Tibial artery (tissue), 4 donors: ENCODE measurements at places on chromosomes 11 and 22.

DNA sequence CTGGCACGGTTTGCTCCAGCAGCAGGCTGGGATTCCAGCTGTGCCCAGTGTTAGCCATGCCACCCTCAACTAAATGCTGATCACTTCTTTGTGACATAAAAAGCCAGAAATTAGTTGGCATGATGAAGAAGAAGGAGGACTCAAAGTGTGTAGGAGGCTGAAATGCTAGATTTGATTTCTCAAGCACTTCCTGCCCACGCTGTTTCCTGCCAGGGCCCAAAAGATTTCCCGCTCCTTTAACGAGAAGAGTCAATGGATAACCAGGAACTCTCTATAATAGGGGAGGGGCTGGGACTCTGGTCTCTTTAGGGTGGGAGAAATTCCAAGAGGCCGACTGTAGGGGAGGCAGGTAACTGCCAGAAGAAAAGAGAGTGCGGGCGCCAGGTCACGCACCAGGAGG, 26.4 kb downstream of the APOL3 start:
- DNase-seq, result no peak

DNA sequence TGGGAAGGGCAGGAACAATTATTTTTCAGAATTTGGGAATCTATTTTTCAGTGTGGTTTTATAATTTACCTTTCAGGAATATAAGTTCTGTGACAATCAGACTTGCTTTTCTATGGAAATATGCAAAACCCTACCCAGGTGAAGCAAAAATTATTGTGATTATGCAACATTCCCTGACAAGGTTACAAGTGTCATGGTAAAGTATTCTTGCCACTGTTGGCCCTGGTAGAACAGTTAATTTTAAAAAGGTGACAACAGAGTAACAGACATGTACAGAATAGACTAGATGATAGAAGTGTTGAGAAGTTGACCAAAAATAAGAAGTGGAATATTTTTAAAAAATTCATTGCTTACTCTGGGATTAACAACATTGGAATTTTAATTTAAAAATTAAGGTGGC, 29.2 kb downstream of the TRAF6 start:
- DNase-seq, result no peak

GRCh38 chr11:122791836-122792235, 46.5 kb upstream of the CRTAM start:
- peak; percentile 37 for DNase-seq

- no peak for DNase-seq
Measured at GRCh38 chr11:93935826-93936225, 85.3 kb upstream of the HEPHL1 start.

DNA sequence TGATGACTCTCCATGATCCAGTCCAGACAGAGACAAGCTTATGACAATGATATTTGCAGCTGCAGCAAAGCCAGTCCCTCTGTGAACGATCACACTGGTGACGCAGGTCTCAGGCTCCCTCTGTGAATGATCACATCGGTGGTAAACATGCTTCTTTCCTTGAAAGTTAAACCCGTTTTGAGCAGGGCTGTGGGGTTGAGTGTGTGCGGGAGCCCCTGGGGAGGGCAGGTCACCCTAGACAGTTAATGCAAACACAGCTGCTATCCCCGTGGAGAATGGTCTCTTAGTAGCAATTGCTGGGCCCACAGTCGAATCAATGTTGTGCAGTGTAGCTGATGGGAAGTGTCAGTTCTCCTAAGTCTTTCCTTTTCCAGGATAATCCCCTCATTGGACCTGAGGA, 71.0 kb upstream of the KIRREL3 start:
- DNase-seq, result no peak

DNA sequence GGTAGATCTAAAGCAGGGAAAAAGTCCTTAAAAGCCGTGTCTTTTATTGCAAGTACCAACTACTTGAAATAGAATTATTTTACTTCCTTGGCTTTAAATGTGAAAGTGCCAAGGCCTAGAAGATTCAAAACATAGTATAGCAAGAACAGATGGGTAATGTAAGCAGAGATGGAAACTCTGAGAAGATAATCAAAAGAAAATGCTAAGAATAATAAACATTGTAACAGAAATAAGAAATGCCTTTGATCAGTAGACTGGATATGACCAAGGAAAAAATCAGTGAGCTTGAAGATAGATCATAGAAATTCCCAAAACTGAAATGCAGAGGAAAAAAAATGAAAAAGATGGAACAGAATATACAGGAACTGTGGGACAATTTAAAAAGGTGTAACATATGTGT, 113.1 kb downstream of the BLID start:
- no peak for DNase-seq

DNA sequence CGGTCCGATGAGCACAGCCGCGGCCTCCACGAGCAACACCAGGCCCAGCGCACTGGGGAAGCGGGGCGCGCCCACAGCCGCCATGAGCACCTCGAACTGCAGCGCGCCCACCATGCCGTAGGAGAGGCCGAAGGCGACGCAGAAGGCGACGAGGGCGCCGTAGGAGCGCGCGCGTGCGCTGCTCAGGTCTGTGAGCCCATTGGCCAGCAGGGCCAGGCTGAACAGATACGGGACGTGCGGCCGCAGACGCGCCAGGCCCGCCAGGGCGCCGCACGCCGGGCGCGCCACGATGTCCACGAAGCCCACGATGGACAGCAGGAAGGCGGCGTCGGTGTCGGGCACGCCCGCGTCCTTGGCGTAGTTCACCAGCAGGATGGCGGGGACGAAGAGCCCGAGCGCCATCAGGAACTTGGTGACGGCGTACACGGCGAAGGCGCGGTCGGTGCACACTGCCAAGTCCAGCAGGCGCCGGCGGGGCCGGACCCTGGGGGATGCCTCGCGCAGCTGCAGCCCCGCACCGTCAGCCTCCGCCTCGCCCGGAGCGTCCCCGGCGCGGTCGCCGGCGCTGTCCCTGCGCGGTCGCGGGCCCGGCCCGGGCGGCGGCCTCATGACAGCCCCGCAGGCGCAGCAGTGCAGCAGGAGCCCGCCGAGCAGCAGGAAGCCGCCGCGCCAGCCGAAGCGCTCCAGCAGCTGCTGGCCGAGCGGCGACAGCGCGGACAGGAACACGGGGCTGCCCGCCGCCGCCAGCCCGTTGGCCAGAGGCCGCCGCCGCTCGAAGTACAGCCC, 2.9 kb downstream of the SLC16A8 start:
- DNase-seq, result no peak

GRCh38 chr11:117997406-117997805, 11.2 kb downstream of the IL10RA start:
- DNase-seq, result no peak

- no peak for DNase-seq
Measured at GRCh38 chr11:108985945-108986279, 321.0 kb downstream of the DDX10 start.

DNA sequence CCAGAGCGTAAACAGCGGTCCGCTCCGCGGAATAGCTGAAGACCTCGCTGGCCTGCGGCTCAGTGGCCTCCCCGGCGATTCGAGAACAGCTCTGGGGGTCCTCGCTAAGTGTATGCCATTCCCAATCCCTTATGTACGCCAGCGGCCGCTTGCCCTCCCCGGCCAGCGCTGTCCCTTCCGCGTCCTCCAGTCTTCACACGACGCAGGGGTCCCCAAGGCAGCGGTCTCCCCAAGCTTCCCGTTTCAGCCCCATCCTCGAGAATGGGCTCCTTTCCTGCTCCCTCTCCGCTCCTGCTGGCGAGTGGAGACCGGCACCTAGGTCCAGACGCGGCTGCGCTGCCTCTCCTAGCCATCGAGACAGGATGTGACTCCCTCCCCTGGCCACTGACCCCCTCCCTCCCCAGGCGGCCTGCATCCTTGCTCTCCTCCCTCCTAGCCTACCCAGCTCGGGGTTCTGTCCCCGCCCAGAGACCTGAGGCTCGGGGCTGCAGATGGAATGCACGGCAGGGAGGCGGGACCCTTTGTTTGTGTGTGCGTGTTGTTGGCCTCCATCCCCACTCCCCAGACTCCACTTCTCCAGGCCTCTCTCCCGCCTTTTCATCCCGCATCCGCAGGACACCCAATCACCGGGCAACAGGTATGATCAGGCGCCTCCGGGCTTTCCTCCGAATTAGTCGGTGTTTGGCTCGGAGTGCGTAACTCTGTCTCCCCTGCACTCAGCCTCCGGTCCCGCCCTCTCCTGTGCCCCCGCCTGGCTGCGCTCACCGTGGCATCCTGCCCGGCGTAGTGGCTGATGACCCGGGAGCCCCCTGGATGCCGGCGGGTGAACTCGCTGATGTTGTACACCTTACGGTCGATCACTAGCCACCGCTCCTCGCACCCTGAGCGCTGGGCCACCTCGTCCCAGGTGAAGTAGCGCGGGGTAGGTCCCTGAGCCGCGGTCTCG, 740 bp downstream of the FADS1 start:
- DNase-seq, result peak; percentile 89

- no peak for DNase-seq
Measured at GRCh38 chr11:16941935-16942334, 72.3 kb downstream of the PLEKHA7 start.

DNA sequence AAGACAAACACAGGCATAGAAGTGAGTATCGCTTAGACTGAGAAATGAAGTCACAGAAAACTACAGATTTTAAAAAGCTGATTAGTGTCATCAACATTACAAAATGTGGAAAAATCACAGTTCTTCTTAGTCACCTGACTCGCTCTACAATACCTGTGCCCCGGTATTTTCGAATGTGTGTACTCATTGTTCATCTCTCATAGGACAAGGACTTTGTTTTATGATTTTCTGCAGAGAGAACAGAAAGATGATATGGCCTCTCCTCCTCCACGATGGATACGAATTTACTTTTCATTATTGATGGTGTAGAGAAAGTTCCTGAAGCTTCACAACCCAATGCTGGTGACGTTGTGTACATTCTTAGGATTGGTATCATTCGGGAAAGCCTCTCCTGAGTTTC, 29.4 kb upstream of the GAL start:
- DNase-seq, result no peak

DNA sequence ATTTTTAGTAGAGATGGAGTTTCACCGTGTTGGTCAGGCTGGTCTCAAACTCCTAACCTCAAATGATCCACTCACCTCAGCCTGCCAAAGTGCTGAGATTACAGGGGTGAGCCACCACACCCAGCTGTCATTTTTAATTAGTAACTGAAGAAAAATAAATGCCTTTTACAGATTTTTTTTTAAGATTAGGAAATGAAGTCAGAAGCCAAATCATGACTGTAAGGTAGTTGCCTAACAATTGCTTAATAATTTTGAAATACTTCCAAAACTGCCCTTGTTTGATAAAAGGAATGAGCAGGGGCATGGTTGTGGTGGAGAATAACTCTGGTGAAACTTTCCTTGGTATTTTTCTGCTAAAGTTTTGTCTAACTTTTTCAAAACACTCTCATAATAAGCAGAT, 98.9 kb upstream of the SLC5A12 start:
- no peak for DNase-seq

GRCh38 chr11:127334466-127334865, 333.9 kb upstream of the KIRREL3 start:
- DNase-seq, result no peak

- no peak for DNase-seq
Measured at GRCh38 chr22:44116331-44116730, 64.4 kb upstream of the PARVG start.

GRCh38 chr11:45282081-45282480, 4.1 kb downstream of the SYT13 start:
- DNase-seq, result no peak

DNA sequence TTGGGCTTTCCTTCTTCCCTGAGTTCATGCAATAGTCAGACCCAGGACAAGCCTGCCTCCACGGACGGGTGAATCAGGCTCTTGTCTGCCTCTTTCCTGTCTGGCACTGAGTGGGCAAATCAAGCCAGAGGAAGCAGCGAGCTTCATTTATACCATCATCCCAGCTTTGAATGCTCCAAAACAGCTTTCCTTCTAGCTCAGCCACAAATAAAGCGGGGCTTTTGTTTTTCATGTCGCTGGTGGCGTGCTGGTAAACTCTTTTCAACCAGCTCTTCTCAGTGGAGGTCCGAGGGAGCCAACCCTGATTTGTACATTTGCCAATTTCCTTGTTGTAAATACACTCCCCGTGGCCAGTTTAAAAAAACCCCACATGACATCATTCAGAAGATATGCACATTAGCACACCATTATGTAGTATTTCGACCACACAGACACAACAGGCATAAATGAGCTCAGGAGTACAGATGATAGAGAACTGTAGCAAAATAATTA, 8.6 kb downstream of the C11orf91 start:
- DNase-seq, result peak; percentile 83

DNA sequence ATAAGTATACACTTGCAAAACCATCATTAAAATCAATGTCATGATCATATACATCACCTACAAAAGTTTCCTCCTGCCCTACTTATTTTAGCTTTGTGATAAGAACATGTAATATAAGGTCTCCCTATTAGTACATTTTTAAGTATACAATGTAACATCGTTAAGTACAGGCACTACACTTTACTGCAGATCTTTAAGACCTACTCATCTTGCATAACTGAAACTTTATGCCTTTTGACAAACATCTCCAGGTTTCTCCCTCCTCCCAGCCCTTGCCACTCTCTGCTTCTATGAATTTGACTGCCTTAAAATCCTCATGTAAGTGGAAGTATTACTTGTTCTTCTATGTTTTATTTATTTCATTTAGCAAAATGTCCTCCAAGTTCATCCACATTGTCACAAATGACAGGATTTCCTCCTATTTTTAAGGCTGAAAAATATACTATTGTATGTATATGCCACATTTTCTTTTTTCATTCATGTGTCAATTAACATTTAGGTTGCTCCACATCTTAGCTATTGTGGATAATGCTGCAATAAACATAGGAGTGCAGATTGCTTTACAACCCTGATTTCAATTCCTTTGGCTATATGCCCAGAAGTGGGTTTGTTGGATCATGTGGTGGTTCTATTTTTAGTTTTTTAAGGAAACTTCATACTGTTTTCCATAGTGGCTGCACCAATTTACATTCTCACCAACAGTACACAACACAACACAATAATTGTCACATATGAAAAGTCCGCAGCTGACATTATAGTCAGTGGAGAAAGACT, 471.1 kb upstream of the ANO3 start:
- DNase-seq, result no peak

DNA sequence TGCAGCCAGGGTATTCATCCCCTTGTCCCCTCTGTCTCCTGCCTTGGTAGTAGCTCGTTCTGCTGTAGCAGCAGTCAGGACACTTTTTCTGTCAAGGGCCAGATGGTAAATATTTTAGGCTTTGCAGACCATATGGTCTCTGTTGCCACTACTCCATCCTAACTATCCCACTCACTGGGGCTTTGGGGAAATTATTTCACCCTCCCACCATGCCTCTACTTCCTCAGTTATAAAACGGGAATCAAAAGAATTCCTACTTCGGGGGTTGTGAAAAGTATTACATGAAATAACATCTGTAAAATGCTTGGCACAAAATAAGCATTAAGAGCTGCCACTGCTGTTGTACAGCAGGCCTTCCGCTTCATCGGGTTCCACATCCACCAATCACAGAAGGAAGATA, 89.9 kb upstream of the LDLRAD3 start:
- DNase-seq, result no peak
